ENCODE measurements at places on chromosomes 3 and 15.

GRCh38 chr3:99499235-99500158, 138.9 kb upstream of the COL8A1 start:
- no peak for DNase-seq

- no peak for DNase-seq
These were observed 79.8 kb downstream of the ABHD5 start for GRCh38 chr3:43770426-43771103.

DNA sequence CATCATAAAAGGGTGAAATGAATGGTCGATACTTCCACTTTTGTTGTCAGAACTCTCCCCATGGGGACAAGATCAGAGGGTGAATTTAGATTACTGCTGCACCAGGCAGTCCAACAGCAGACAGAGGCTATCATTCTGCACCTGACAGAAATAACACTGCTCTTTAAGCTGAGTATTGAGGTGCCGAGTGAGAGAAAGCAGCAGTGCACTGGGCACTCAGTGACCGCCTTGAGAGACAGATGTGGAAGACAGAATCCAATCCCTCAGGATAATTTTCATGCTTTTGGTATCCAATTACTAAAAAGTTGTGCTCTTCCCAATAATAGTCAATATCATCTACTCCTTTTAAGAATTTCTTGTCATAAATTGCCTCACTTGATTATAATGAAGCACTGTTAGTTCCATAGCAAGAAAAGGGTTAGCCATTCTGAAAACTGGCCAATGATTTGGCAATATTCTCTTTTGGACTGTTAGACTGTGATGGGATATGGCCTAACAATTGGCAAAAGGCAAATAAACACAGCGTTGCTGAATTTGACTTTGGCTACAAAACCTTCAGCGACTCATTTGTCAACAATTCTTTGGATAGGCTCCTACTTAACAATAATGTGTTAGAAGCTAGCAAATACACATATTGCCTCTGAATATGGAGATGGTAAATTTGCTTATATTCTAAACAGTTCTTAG, 5.5 kb downstream of the FGF7 start:
- DNase-seq = no peak

- no peak for DNase-seq
These were observed 247.7 kb downstream of the ADAMTS17 start for GRCh38 chr15:100094127-100094510.

- DNase-seq = no peak
These were observed 424.9 kb upstream of the ZNF385D start for GRCh38 chr3:22175947-22176346.

DNA sequence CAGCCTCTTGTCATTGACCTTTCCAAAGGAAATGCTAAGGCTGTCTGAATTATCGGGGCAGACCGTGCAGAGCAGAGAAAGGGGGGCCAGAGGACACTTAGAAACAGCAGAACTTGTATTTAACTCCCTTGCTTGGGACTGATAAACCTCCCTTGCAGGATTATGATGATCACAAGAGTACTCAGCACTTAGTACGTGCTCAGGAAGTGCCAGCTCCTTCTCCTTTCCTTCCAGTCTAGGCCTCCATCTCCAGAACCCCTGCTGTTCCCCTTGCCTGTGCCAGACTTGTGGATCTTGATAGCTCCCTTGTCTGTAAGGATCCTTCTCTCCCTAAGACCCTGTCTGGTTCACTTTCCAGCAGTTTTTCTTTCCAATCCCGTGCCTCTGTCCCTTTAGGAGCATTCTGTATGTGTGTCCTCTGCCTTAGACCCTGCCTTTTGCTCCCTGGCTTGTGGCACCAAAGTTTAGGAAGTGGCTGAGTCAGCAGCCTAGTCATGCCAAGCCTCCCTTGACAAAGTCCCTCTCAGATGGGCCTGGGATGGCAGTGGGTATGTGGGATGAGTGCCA, 747 bp downstream of the SORD start:
- DNase-seq = no peak

GRCh38 chr15:62950462-62950931, 92.0 kb upstream of the TPM1 start:
- no peak for DNase-seq

DNA sequence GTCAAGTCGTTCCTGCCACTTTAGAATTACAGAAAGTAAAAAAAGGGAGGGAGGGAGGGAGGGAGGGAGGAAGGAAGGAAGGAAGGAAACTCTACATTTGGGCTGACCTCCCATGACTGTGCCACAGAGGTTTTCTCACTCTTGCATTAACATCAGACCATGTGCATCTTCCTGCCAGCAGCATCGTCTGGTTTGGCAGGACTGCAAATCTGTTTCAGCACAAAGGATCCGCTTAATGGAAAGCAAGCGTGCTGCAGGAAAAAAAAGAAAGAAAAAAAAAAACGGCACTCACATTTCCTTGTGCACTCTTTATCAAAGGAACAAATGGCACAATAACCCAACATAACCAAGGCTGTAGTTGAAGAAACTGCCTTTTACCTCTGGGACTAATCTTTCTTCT, 148.8 kb upstream of the HES1 start:
- DNase-seq = no peak

DNA sequence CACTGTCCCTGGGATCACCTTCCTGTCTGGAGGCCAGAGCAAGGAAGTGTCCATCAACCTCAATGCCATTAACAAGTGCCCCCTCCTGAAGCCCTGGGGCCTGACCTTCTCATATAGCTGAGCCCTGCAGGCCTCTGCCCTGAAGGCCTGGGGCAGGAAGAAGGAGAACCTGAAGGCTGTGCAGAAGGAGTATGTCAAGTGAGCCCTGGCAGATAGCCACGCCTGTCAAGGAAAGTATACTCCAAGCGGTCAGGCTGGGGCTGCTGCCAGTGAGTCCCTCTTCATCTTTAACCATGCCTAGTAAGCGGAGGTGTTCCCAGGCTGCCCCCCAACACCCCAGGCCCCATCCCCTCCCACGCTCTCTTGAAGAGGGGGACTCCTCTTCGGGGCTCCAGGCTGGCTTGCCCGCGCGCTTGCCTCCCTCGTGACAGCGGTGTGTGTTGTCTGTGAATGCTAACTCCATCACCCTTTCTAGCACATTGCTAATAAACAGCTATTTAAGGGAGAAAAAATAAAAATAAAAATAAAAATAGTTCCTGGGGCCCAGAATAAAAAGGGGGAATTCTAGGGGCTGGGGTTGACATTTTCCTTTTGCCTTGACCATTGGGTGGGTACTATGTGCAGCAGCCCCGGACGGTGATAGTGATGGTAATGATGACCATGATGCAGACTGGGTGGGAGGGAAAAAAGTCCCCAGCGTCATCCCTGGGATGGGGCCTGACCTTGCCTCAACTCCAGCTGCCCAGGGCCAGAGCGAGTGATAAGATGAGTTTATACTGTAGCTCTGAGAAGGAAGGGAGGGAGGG, 3.3 kb upstream of the ALAS1 start:
- DNase-seq = no peak
